ENCODE measurements at places on chromosomes 5 and 9.

DNA sequence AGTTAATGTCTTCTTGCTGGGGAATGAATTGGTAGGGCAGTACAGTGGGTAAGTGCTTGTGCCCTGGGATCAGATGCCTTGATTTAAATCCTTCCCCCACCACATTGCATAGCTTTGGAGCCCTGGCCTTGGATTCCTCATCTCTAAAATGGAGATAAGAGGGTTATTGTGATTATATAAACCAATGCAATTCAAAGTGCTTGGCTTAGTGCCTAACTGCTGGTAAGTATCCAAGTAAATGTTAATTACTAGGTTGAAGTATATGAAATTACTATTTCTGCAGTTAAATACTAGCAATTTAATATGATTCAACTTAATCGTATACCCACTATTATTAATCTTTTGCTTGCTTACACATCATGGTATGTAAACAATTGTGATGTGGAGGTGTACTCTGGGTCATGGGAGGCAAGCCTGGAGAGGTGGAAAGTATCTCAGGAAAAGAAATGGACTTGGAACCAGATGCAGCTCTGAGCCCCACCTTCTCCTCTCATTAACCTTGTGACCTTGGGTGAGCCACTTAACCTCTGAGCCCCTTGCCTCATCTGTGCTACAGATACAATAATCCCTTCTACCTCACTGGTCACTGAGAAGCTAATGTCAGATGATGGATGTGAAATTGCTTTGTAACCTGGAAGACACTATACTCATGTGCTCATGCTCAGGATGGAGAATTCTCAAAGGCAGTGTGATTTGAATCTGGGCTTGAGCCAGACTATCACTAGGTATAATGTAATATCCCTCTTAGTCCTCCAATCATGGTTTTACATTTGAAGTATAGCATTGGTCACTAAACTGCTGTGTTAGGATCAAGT lies 23.8 kb downstream of the NEUROG1 start:
- no peak for DNase-seq

DNA sequence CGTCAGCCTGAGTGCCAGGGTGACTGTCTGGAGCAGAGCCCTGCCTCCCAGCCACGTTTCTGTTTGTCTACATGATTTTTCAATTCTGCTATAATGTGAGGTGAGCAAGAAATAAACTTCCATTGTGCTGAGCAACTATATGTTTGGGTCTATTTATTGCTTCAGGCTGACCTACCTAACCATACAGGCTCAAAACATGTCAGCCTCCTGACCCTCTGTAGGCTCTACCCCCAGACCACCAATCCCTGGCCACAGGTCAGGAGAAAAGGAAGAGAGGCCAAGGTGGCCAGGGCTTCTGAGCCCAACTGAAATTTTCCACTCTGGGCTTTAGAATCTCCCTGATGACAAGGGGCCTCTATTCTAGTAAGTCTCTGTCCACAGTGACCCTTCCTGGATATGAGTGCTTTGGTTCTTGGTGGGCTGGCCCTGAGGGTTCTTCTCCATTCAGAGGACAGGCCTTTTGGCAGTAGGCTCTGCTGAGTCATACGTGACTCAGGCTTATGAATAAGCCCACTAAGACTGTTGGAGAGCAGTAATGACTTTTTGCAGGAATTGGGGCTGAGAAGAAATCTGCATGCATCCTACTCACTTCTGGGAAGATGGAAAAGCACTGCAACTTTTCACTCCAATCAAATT lies 117.2 kb upstream of the TBCA start:
- DNase-seq = no peak

DNA sequence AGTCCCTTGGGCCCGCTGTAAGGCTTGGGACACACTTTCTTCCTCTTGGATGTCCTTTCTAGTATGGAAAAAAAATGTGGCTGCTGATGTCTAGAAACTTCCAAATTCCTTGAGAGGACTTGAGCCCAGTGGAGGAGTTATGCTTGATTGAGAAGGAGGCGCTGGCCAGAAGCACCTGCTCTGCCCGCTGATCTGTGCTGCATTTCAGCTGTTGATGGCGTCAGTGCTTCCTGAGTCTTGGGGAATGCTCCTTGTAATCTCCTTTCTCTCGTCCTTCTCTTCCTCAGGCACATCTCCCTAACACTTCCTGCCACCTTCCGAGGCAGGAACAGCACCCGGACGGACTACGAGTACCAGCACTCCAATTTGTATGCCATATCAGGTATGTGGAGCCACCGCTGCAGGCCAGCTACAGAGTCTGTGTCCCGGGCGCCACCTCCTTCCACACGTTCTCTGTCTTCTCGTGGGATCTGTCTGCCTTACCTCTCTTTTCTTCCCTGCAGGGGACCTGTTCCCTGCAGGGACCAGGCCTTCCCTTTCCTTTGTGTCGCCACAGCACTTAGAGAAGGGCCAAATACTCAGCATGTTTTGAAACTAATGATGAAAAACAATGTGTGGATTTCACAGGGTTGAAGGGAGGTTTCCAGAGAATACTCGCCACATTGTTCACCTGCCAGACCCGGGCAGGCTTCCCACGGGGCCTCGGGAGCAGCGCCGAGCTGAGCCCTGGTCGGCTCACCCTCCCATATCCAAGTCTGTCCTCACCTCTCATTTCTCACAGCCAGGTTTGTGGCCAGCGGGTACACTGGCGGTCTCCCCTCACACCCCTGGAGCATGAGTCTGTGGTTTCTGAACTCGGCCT lies 95.2 kb downstream of the MVB12B start:
- DNase-seq = peak; percentile 57

GRCh38 chr5:73437777-73438644 lies 10.6 kb downstream of the FOXD1 start:
- DNase-seq = no peak

GRCh38 chr9:90124961-90125360 lies 517.7 kb downstream of the DIRAS2 start:
- no peak for DNase-seq

GRCh38 chr9:68462105-68462775 lies 78.4 kb downstream of the TMEM252 start:
- no peak for DNase-seq

DNA sequence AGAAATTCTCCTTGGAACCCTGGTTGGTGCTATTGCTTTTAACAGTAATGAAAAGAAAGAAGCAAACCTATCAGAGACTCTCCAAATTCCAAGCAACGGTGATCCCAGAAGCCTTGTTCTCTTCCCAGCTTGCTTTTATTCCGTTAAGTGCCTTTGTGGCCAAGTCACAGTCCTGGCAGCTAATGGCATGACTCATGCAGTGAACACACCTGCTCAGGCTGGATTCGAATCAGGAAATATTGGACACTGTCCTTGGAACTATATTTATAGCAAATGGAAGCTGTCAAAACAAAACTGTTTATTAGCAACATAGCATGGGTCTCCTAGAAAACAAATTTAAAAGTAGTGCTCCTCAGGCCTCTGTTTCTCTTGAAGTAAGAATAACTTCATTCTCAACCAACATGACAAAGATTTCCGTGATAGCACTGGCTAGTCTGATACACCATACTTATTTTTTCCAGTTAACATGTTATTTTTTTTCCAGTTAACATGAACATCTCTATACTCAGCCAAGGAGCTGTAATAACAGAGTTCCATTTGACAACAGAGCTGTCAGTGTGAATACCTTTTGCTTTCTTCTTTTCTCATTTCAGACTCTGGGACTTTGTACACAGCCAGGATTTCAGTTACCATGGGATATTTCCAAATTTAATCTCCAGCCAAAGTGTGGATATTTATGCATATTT lies 502.4 kb downstream of the GADD45G start:
- DNase-seq = no peak

GRCh38 chr9:14888875-14889274 lies 21.4 kb downstream of the FREM1 start:
- no peak for DNase-seq

GRCh38 chr5:102523541-102524175 lies 24.9 kb upstream of the SLCO6A1 start:
- no peak for DNase-seq

DNA sequence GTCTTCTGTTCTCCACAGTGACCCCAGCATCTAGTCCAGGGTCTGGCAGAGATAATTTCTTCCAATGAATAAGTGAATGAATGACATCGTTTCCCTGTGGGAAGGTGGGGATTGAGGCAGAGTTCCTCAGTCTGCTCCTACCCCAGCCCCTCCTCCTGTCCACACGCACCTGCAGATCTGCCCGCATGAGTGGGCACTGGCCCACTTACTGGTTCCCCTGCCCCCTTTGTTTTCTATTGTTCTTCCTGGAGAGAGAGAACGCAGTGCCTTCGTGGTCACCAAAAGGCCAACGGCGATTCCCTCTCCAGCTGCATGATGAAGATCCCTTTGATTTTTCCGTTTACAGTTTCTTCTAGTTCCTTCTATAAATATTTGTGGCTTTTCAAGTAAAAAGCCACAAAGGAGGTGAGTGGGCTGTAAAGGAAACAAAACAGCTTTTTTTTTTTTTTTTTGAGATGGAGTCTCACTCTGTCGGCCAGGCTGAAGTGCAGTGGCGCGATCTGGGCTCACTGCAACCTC lies 5.8 kb upstream of the FPGS start:
- DNase-seq = no peak

All from suprapubic skin (tissue), 4 donors.